Left forelimb (tissue), 1 donor: ENCODE measurements at places on chromosomes 11 and 22.
A peak's percentile ranks its signal among the peaks of the same experiment; 100 is the strongest.

- no peak for DNase-seq
These were observed 51.6 kb downstream of the ETS1 start for GRCh38 chr11:128535468-128536457.

GRCh38 chr11:72008728-72009127 lies 10.0 kb downstream of the IL18BP start:
- no peak for DNase-seq

- DNase-seq: no peak
These were observed 89.3 kb upstream of the ASPHD2 start for GRCh38 chr22:26339755-26340154.

- no peak for DNase-seq
These were observed 94.3 kb upstream of the ZC3H12C start for GRCh38 chr11:109998921-109999320.

DNA sequence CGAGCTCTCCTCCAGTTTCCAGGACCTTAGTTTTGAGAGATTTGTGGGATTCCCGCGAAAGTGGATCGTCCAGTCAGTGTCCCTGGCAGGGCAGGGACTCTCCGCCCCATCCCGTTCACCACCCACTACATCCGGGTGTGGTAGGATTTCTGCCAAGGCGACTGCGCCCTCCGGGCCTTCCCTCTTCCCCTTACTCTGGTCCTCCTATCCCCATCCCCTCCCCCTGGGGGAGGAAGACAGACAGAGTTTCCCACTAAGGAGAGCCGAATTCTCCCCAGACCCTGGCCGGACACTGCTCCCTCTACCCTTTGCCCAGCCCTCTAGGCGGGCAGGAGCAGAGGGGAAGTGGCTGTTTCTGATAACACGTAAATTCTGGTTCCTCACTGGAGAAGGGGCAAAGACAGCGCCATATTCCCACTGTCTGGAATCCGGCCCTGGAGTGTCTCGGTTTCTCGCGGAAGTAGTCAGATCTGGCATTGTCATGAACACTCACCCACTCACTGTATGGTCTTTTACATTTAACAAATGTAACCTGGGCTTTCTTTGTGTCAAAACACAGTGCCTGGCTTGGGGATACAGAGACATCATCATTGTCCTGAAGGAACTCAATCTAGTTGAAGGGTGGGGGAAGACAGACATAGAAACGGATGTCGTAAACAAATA lies 1.1 kb upstream of the NECTIN1 start:
- DNase-seq: no peak

DNA sequence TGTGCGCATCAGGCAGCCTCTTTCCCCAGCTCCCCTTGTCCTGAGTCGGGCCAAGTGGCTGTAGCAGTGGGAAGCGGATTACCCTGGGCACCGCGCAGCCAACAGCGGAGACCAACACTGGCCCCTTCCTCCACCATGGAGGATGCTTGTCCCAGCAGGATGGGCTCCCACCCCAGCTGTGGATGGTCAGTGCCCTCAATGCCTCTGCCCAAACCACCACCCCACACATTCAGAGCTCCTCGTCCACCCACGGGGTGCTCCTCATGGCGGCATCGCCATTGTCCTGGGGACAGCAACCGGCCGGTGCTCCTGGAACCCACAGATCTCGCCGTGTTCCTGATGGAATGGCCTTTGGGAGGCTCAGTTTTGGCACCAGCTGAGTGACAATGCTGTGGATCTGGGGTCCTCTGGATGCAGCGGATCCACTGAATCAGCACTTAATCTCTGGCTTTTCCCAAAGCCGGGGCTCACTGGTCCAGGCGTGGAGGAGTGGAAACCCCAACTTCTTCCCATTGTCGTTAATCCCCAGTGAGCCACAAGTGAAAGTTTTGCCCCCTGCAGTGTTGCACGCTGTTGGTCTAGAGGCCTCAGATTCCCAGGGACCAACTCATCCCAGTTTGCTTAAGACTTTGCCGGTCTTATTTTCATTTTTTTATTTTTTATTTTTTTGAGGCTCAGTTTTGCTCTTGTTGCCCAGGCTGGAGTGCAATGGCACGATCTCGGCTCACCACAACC lies 4.1 kb upstream of the B4GALNT4 start:
- DNase-seq: no peak

GRCh38 chr11:22930816-22931594 lies 70.7 kb upstream of the CCDC179 start:
- DNase-seq: no peak

DNA sequence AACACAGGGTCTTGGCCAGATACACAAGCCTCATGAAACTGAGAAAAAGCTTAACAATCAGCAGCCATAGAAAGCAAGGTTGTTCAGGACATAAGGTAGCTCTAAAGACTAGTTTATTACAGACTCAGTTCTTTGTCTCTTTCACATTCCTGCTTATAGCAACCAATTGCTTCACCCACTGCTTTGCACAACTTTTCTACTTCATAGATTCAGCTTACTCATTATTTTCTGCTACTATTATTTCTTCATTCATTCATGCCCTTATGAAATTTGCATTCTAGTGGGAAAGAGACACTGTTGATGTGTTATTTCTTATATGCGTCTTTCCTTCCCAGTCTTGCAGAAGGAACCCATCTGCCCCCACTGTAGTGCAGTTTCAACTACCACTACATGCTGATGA lies 4.7 kb downstream of the CCDC34 start:
- DNase-seq: no peak

- no peak for DNase-seq
These were observed 767 bp downstream of the SLC43A1 start for GRCh38 chr11:57514538-57515331.

- DNase-seq: no peak
These were observed 68.2 kb downstream of the USP35 start for GRCh38 chr11:78256962-78257361.

GRCh38 chr11:45885921-45886721 lies 670 bp downstream of the MAPK8IP1 start:
- no peak for DNase-seq

DNA sequence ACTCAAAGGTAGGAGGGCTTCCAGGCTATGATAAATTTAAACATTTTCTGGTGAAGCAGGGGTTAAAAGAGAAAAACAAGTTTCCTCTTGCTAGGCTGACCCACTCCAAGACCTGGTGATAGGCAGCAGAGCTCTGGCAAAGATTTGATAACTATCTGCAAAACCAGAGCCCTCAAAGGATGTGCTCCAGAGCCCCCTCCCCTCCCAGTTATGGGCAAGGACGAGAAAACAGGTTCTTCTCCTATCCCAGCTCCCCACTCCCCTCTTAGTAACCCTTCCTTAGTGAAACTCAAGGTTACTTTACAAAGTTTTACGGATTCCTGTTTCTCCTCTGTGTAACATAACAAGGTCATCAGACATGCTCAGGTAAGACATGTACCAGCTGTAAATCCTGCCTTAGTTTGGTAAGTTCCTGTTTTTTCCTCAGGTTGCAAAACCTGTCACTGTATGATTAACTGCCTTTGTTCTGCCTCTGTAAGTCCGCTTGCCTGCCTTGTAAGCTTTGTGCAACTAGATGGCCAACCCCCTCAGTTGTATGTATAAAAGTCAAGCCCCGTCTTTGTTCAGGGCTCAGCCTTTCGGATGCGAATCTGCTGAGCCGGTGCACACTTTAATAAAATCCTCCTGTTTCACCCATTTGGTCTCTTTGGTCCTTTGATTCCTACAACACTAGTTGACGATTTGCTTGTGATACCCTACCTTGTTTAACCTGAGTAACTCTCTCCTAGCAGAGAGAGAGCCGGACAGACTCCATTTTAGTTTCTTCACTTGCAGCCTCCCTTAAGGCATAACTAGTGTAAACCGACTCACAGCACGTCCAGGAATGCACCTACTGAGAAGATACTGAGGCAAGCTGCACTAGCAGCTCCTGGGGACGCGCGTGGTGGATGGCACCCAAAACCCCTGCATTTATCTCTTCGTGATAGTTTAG lies 13.9 kb downstream of the APOBEC3H start:
- DNase-seq: no peak

- DNase-seq: no peak
These were observed 36.6 kb upstream of the NFAM1 start for GRCh38 chr22:42468841-42469240.

GRCh38 chr11:34266090-34266912 lies 91.5 kb downstream of the ABTB2 start:
- no peak for DNase-seq

- DNase-seq: no peak
These were observed 9.2 kb downstream of the SOX10 start for GRCh38 chr22:37975153-37975552.

GRCh38 chr22:40240160-40240559 lies 62.4 kb downstream of the TNRC6B start:
- no peak for DNase-seq

GRCh38 chr11:60992842-60993409 lies 21.4 kb downstream of the CD6 start:
- DNase-seq: no peak

DNA sequence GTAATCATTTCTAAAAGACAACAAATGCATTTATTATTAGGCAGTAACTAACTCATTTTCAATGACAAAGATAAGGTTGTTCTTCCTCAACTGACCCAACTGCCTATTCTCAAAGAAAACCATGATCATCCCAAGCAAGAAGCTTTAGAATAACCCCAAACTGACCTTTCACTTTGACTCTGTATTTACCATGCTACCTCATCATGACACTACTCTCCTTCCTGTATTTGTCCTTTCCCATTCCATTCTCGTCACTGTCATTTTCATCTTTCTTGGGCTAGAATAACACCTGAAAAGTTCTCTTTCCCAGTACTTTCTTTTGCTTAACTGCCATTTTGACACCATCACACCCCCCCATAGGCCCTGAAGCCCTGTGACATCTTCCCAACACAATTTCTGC lies 48.3 kb downstream of the TCF20 start:
- DNase-seq: no peak

- DNase-seq: no peak
These were observed 1231.7 kb downstream of the LRRC4C start for GRCh38 chr11:40227730-40228129.

DNA sequence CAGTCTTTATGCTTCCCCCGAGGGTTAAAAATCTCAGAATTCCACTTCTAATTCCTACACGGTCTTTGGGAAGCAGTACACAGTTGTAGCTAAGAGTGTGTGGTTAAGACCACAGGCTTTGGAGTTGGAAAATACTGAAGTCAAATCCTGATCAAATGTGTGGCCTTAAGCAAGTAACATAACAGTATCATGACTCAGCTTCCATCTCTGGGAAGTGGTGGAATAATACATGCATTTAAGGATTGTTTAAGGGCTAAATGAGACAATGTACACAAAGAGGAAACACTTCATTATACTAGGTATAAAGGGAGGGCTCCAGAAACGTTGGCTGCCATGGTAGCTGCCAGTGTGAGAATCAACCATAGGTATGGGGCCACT lies 71.5 kb downstream of the FAT3 start:
- no peak for DNase-seq

GRCh38 chr22:35023692-35024363 lies 42.1 kb upstream of the ISX start:
- DNase-seq: peak; percentile 77

DNA sequence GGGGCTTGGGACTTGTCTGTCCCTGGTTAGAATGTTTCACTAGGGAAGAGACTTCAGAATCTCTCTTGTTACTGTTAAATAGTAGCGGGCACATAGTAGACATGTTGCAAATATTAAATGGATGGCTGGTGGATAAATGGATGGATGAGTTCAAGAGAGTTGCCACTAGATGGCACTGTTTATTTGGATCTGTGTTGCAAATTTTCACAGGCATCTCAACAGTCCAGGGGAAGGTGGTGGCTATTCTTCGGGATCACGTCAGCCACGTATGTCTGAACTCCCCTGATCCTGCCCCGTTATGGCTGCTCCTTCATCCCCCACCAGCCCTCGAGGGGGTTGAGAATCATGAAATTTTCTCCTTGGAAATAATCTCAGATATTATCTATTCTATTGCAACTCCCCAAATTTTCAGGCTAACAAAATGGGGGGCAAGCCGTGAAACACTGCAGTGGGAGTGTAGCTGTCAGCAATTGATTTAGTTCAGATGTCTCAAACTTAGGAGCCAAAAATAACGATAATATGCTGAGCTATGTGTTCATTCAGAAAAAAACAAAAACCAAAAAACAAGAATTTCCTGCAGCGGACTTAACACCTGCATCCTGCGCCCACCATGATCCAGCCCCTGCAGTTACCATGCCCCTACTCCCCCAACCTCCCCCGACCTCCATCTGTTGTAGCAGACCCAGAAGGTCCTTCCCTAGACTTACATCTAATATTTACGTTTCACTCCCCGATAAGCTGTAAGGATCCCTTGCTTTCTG lies 29.1 kb upstream of the BIRC3 start:
- DNase-seq: no peak

DNA sequence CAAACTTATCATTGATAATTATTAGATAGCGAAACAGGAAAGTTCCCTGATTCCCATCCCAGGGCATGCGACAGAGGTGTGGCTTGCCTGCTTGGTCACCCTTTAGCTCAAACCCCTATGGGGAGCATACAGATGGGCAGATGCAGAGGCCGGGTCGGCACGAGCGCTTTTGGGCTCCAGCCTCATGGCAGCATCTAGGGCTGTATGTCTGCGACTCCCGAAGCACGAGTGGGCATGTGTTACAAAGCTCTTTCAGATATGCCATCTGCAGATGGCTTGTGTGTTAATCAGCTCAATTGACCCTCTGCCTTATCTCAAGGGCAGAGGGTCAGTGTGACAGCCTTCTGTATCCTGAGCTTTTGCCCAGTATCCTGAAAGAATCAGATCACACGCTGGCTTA lies 2069.3 kb upstream of the RAG2 start:
- DNase-seq: no peak

DNA sequence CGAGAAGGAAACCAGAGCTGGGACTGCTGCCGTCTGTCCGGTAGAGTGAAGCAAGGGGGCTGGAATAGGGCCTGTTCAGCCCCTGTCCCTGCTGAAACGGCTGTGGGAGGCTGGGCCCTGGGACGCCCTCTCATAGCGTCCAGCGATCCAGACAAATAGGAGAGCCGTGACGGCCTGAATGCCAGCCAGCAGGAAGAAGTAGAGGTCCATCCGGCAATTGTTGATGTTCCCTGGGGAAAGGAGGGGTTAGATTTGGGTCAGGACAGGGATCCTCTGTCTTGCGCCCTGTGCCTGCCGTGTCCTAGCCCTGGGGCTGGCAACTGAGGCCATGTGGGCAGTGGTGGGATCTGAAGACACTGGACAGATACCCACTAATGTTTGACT lies 12.9 kb downstream of the TMEM132A start:
- no peak for DNase-seq

- DNase-seq: no peak
These were observed 5.6 kb downstream of the DDX6 start for GRCh38 chr11:118785362-118785761.
